ENCODE measurements at places on chromosomes 16 and 17.

DNA sequence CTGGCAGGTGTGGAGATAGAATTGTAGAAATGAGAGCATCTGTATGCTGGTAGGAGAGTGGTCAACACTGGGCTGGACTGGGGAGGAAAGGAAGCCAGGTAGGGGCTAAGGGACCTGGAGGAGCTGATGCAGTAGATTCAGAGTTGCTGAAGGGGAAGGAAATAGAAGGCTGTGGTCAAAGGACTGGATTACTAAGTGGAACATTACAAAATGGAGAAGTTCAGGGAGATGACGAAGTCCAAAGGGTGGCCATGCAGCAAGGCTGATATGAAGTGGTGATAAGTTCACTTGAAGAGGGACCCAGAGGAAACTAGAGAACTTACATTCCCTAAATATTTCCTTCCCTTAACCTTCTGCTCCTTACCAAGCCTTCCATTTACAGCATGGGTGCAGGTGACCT is 8.6 kb upstream of the CCL2 start:
- DNase-seq: no peak

GRCh38 chr17:64017381-64017980 is 3.0 kb downstream of the ICAM2 start:
- DNase-seq: no peak

GRCh38 chr16:13919330-13919682 is 648 bp upstream of the ERCC4 start:
- DNase-seq: peak; percentile 79

DNA sequence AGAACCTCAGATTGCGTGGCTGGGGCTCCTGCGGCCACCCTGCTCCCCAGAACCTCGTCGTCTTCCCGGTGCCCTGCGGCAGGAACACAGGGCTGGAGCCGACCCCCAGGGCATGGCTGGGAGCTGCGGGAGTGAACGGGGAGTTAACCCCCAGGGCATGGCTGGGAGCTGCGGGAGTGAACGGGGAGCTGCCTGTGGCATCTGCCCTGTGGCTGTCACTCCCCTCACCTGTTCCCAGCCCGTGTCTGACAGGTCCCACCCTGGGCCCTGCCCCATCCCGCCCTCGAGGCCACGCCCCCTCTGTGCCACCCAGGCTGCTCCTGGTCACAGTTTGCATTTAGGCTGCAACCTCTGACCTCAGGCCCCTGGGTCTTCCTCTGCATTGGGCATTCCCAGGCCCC is 39.4 kb upstream of the ACSF3 start:
- no peak for DNase-seq

DNA sequence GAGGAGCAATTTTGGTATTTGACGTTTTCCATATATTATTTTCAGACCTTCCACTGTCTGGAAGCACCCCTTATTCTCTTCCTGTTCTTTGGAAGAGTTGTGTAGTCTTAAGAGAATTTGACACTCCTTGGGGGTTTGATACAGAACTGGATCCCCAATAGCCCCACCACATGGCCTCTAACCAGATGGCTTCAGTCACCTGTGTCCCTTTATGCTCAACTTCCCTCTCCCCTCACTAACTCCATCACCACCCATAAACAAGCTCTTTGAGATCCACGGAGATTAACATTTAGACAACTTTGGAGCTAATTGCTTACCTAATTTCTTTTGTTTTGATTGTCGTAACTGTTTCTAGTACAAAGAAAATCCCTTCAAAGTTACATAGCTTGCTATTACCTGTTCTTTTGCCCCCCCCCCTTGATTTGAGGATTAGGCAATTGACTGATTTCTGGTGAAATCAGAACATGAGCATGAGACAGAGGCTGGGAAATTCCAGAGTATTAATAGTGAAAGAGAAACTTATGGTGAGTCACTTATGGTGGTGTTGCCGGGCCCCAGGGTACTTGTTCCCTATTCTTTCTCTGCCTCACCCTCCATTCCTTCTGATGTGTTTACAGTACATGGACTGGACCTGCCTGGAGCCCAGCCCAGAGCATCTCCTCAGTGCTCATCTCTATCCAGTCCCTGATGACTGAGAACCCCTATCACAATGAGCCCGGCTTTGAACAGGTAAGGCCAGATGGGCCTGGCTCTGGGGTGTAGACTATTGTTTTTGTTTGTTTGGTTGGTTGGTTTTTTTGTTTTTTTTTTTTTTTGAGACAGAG is 7.5 kb downstream of the UBE2Z start:
- no peak for DNase-seq

DNA sequence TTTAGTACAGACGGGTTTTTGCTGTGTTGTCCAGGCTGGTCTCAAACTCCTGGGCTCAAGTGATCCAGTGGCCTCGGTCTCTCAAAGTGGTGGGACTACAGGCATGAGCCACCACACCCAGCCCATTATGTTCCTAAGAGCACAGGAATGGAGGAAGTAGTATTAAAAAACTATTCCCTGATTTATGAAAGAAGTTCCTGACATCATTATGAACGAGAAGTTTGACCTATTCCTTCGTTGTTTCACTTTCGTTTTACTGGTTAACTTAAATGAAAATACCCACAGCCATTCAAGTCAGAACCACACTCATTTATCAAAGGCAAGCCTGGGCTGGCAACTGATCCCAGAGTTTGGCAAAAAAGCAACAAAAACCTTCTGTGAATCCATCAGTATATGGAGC is 13.5 kb upstream of the CBX4 start:
- no peak for DNase-seq

DNA sequence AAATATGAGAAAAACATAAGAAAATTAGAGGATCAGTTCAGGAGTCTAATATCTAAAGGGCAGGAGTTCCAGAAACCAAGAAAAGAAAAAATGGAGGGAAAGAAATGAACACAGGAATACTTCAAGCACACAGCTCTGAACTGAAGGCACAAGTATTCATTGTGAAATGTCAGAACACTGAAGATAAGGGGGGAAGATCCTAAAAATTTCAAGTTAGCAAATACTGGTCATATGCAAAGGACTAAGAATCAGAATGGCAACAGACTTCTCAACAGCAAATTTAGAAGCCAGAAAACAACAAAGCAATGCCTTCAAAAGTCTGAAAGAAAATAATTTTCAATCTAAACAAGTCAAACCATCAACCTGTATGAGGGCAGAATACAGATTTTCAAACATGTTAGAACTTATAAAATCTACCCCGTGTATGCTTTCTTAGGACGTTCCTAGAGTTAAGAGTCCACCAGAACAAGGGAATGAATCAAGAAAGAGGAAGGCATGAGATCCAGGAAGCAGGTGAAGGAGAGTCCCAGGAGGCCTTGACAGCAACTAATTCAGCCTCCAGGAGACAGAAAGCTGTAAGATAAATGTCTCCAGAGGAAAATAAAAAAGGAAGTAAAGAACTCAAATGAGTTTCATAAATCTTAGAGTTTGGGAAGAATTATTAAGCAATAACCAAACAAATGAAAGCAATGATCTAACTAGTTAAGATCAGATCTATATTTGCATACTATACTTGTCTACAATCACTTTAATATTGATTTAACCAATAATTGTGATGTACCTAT is 2.8 kb downstream of the BRD7 start:
- no peak for DNase-seq

Data from brain (organoid and tissue), 16 donors.